Mesendoderm (in vitro differentiated cells): ENCODE measurements at places on chromosomes 1 and 21.

DNA sequence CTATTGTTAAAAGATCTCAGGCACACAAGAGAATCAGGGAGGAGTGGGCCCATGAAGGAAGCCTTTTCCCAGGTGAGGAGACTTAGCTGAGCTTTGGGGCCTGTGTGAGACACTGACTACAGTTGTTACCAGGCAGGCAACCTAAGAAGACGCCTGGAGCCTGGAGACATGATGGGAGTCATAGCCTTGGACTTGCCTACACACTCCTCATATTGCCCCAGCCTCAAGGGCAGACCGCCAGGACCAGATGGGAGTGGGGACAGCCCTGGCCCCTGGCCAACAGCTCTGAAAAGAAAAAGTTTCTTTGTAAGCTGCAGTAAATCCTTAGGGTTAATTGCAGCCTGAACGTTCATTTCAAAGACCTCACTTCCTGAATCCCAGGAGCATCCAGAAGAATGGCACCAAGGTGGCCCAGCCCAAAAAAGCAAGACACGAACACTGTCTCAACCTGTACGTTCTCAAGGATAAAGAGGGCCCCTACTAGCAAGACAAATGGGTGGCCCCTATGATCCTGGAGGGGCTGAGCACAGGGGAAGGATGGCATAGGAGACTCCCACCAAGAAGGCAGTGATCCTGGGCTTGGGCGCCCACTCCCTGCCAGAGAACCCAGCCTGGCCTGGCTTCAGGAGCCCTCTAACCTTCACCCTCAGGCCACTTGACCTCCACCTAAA lies 33.2 kb upstream of the BTG2 start:
- no peak for DNase-seq

- no peak for DNase-seq
These were observed 385.6 kb downstream of the PTPRU start for GRCh38 chr1:29621826-29622435.

DNA sequence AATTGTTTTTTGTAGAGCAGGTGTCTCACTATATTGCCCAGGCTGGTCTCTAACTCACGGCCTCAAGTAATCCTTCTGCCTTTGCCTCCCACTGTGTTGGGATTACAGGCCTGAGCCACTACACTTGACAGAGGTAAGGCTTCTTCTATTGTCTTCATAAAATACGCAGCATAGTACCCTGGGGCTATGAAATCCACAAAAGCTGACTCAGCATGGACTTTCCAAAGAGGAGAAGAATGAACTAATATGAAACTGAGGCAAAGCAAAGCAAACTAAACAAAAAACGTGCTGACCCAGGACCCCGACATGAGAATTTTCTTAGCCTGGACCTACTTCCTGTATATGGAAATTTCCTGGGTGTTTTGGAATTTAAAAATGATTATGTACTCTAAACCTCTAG lies 18.5 kb upstream of the ATP13A2 start:
- peak; percentile 51 for DNase-seq

DNA sequence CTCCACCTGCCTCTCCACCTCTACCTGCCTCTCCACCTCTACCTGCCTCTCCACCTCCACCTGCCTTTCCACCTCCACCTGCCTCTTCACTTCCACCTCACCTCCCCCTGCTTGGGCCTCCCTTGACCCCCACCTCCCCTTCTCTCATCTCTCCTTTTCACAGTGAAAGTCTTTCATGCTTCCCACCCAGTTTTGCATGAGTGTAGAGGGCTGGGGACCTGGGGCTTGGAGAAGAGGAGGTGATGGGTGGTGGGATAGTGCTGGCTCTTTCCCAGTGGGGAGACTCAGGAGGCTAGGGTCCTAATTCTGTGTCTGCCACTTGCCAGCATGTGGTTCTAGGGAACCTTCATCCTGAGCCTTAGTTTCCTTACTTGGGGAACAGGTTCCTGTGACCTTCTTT lies 316.2 kb upstream of the C1orf174 start:
- no peak for DNase-seq
